Hippocampal formation (tissue), 2 donors: ENCODE measurements at places on chromosomes 4 and X.

DNA sequence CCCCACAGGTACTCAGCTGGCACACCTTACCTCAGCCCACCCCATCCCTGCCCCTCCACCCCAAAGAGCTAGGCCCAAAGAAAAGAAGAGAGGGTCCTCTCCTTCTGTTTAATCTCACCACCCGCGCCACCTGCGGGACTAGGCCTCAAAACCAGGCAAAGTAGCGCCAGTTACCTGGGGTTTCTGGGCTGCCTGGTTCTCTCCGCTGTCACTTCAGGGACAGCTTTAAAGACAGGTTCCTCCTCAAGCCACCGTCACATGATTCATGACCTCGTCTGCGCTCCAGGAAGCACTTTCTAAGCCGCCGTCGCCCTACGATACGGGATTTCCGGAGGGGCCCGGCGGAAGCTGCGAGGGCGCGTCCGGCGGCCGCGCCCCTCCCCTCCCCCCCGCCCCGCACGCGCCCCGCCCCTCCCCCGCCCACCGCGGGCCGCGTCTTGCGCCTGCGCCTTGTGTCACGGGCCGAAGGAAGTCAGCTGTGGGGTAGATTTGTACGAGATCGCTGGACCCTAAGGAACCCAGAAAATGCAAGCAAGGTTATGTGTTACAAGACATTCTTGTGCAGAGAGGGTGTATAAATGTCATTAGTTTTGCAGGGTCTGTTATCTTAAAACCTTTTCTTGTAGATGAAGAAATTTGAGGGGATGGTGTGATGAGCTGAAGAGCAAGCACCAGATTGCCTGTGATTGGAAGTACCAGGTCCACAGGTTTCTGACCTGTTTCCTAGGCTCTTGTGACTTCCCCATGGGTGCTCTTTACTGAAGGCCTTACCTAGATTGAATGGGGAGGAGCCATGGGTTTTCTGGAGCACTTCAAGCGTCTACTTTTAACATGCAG, at the start of gene LAMTOR3:
TSS of gene LAMTOR3 (minus strand) at position 267 of the 837 bp plus-strand sequence. CDS start 464 bp downstream, outside the sequence.
- DNase-seq, result peak; percentile 84

DNA sequence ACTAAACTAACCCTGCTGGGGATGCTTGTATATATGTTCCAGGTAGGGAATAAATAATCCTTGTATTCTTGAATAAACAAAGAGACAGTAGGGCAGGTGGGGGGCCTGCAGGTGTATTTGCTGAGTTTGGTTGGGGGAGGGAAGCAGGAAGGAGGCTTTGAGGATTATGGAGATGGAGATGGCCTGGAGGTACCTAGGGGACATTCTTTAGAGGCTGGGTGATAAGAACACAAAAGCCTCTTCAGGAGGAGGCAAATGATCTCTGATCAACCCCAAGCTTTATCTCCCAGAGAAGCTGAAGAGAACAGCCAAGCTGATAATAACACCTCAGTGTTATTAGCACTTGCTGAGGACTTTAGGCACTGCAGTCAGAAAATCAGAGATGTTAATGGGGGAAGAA, 187.7 kb downstream of the MGST2 start:
- no peak for DNase-seq

DNA sequence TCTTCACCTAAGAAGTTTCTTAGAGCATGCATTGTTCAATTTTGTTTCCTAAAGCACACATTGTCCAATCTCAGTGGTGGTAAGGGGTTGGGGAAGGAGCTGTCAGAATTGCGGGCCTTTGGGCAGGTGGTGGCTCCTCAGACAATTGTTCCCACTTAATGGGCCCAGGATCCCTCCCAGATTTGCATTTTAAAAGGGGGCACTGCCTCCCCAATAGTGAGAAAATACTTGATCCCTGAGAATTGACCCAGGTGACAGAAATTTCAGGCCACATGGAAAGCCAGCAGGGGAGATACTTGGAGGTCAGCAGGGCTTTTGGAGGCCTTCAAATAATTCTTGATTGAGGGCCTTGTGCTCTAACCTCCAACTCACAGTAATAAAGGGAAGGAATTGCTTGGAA, 217.1 kb downstream of the ZNF674 start:
- DNase-seq, result no peak

DNA sequence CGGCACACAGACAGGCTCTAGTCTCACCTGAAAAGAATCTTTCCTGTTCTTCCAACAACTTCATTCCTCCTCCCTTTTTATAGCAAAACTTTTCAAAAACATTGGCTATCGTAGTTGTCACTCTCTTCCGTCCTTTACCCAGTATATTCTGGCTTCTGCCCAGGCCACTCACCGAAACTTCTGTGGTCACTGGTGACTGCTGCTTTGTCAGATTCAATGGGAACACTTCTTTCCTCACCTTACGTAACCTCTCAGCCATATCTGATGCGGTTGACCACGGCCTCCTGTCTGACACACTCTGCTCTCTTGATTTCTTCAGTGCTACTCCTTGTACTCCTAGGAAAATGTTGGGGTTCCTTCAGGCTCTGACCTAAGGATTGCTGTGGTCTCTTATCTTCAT, 9.2 kb upstream of the RNF150 start:
- DNase-seq, result no peak

DNA sequence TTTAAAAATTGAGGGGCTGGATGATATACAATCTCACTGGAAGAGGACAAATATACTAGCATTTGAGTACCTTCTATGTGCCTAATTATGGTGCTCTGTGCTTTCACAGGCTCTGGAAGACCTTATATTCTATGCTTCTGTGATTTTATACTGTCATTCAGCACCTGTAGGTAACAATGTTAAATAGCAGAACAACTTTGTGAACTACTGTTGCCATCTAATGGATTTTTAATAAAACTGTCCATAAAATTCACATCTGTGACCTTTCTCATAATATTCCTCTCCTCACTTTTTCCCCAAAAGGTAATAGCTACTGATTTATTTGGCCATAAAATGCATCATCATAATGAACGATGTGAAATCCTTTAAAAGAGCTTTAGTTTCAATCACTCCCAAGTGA, 21.9 kb downstream of the POU3F4 start:
- no peak for DNase-seq

DNA sequence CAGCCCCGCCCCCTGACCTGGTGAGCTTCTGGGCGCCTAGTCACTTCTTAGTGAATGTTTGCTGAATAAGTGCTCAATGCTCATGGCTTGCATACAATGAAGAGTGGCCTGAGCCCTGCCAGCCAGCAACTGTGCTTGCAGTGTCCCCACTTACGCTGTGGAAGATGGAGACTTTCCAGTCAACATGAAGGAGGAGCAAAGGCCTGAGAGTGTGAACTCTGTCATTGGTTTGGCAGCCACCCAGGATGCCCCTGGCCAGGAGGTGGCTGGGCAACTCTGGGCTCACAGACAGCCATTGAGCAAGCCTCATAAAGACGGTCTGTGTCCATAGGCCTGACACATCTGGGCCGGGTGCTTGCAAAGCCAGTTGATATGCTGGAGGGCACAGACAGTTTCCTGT, 72.1 kb upstream of the MAMLD1 start:
- DNase-seq, result peak; percentile 81

DNA sequence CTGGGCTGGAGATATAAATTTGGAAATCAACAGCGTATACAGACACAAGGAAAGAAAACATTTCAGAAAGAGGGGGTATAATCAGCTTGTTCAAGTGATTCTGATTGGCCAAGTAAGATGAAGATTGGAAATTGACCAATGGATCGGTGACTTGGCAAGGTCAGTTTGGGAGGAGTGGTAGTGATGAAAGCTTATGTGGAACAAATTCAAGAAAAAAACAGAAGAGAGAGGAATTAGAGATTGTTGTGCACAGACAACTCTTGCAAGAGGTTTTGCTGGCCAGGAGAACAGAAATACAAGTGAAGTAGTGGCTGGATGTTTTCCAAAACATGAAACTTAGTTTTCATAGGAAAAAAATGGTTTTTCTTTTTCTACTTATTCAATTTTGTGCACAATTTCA, 16.3 kb downstream of the CD38 start:
- DNase-seq, result no peak

GRCh38 chr4:8129785-8130184, 28.8 kb downstream of the ABLIM2 start:
- DNase-seq, result no peak

- DNase-seq, result no peak
Measured at GRCh38 chr4:144283526-144283925, 143.0 kb upstream of the GYPA start.

GRCh38 chr4:183657564-183657963, 1.4 kb downstream of the RWDD4 start:
- no peak for DNase-seq

DNA sequence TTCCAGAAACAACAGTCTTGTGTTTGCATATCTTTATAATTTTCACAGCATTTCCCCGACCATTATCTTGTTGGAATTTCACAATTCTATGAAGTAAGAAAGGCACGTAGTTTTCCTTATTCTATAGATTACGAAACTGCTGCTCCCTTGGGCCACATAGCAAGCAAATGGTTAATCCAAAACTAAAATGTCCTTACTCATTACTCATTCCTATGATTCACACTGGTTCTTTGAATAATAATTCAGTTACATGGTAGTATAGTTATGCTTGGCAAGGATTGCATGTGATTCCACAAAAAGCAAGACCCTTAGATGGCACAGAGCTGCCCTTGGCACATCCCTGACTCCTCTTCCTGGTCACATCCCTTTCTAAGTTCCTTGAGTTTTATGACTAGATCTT, 51.2 kb downstream of the OR13H1 start:
- DNase-seq, result no peak

GRCh38 chr4:40516651-40517050, 113.0 kb downstream of the RBM47 start:
- no peak for DNase-seq

DNA sequence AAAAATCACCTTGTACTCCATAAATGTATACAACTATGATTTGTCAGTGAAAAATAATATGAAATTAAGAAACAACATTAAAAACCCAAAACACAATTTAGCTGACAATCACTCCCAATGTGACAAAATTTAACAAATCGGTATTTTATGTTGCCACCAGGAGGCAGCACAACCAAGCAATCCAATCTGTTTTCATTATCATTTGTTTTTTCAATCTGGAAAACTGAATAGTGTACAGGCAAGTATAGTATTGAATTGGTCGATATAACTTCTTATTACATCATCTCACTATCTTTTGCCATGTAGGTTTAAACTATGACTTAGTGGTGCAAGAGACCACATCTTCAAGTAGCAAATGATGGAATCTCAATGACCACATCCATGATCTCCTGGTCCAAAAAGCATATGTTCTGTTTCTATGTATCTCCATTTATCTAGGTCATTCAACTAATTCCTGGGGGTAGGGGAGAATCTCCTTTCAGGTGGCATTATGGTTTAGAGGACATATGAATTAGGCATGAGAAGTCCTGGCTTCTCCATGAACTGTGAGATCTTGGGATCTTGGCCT, 112.9 kb upstream of the AGA start:
- DNase-seq, result no peak

DNA sequence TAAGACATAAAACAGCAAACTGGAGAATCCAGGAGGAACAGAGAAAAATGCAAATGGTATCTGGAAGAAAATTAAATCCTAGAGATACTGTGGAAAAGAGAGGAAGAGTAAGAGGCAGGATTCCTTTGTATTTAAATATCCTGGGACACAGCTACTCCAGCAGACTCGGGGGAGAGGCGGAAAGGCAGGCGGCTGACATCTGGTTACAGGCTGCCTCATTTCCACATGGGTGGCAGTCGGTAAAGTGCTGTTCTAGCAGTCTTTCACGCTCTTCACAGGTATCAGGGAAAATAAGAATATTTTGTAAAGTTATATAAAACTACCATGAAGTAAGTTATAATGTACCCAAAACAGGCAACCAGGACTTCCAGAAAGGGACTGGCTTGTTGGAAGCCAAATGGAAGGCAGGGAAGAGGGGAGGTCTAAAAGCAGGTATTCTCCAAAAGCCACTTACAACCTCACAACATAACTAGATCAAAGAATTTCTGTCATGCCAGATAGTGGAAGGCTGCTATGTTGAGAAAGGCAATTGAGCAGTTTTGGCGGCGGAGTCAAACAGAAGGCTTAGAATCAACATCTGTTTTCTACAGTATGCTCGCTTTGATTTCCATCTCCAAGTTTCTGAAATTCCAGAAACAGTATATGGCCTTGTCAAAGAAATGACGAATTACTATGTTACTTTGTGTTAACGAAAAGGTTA, 1.3 kb upstream of the TIGD2 start:
- DNase-seq, result no peak

DNA sequence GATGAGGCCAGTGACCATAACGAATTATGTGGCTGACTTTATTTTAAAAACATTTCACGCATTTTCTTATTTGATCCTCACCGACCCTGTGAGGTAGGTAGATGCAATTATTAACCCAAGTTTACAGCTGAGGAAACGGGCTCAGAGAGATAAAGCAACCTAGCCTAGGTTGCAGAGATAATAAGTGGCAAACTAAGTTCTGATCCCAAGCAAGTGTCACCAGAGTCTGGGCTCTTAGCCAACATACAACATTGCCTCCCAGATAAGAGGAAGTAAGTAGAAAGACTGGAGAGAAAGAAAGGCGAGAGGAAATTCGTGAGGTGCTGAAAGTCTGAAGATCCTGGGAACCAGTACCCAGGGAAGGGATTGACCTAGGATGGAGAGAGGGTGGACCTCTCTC, 77.4 kb upstream of the GPR50 start:
- no peak for DNase-seq

- no peak for DNase-seq
Measured at GRCh38 chr4:80336582-80336981, 1.1 kb downstream of the CFAP299 start.

- DNase-seq, result no peak
Measured at GRCh38 chrX:13464599-13465275, 104.7 kb upstream of the EGFL6 start.

DNA sequence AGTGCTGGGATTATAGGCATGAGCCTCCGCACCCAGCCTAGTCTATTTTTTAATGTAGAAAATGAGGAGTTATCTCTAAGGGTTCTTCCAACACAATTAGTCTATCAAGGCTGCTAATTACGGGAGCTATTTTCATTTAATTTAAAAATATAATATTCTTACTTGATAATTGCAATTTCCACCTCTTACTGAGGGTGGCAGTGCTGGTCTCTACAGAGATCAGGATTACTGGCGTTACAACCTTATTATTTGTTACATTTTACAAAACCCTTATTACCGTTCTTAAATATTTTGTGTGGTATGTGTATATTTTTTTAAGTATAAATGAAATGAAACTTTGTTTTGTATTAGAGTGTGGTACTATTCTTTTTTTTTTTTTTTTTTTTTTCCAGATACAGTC, 17.6 kb upstream of the GK start:
- DNase-seq, result no peak
